ENCODE measurements at places on chromosomes 11 and 22.
A peak's percentile ranks its signal among the peaks of the same experiment; 100 is the strongest.

DNA sequence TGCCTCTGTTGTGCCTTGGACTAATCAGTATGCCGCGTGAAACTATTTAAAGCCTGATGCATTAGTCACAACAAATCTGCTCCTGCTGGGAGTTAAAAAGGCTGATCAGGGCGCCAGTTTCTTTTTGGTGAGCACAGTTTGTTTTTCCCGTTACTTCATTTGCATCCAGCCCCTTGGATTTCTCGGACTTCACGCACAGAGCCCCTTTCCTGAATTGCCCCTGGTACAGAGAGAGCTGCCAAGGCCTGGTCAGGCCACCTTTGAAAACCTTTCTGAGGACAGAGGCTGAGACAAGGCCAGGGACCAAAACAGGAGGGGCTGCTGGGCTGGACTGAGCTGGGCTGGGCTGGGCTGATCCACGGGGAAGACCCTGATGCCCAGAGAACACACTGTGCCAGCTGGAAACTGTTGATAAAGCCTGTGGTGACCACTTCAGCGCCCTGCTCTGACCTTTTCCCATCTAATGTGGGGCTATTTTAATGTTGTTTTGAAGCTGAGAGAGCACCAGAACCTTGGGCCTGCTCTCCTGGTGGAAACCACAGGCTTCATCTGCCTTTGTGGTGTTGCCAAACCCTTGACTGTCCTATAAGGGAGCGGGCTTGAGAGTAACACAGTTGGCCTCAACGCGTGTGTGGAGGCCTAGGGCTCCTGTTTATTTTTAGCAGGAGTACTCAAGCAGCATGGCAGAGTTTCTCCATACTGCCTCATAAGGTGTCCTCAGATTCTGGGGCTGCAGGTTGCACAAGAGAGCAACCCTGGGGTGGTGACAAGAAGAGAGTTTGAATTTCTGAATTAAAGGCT lies 44.2 kb downstream of the NAV2 start:
- no peak for DNase-seq

GRCh38 chr22:19066531-19067271 lies 55.5 kb downstream of the DGCR2 start:
- no peak for DNase-seq

DNA sequence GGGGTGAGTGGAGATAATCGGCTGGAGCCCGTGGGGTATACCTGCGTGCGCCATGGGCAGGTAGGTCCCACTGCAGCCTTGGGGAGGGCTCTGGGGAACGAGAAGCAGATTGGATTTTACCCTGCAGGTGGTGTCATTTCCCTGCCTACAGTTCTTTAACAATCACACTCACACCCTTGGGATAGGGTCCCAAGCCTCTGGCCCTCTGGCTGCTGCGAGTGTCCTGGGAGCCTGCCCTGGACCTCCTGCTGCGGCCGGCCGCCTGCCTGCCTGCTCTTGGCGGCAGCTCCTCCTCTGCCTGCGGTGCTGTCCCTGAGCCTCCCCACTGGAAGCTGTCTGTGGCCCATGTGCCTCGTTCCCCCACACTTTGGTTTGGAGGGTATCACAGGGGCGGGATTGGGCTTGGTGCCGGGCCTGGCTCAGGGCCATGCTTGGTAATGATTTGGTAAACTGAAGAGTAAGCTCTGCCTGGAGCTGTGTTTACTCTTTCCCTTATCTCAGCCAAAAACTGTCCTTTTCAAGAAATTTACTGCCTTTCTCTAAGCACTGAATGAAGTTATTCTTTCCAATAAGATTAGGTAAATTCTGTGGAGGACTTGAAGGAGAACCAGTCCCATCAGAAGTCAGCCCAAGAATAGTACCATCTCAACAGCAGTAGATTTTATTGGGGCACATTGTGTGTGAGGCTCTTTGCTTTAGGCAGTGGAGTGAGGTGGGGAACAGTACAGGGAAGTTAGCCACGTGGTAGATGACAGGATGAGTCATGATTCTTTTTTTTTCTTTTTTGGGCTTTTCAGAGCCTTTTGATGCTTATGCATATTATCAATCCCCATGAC lies 53.7 kb downstream of the TBC1D22A start:
- peak; percentile 34 for DNase-seq

- DNase-seq, result no peak
These were observed 25.0 kb upstream of the GAL start for GRCh38 chr11:68659158-68659921.

DNA sequence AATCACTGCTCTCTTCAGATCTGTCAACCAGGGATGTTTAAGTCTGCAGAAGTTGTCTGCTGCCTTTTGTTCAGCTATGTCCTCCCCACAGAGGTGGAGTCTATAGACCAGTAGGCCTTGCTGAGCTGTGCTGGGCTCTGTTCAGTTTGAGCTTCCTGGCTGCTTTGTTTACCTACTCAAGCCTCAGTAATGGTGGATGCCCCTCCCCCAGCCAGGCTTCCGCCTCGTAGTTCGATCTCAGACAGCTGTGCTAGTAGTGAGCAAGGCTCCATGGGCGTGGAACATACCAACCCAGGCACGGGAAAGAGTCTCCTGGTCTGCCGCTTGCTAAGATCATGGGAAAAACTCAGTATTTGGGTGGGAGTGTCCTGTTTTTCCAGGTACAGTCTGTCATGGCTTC lies 27.6 kb upstream of the CASP12 start:
- DNase-seq, result no peak

GRCh38 chr11:125167954-125168835 lies 3.6 kb downstream of the PKNOX2 start:
- peak; percentile 48 for DNase-seq

- no peak for DNase-seq
These were observed 3.8 kb downstream of the NADSYN1 start for GRCh38 chr11:71456831-71457230.

- no peak for DNase-seq
These were observed 493.5 kb downstream of the DLG2 start for GRCh38 chr11:85133636-85134035.

DNA sequence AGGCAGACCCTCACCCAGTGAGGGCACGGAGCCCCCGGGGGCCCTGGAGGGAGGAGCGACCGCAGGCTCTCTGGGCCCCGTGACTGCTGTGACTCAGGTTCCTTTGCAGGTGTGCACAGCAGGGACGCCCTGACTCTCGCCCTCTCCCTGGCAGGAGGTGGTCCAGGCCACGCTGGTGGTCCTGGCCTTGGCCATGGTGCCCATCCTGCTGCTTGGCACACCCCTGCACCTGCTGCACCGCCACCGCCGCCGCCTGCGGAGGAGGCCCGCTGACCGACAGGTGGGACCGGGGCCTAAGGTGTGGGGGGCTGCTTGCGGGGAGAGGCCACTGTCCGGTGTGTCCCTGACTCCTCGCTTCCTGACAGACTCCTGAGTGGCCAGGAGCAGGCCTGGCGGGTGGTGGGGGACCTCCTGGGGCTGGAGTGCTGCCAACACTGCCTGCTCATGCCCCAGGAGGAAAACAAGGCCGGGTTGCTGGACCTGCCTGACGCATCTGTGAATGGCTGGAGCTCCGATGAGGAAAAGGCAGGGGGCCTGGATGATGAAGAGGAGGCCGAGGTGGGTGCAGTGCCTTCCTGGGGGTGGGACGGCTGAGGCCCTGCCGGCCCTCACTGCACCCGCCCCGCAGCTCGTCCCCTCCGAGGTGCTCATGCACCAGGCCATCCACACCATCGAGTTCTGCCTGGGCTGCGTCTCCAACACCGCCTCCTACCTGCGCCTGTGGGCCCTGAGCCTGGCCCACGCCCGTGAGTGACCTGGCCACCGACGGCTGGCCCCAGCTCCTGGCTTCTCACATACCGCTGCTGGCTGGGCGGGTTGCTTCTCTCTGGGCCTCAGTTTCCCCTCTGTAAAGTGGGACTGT lies 10.9 kb downstream of the TCIRG1 start:
- no peak for DNase-seq

DNA sequence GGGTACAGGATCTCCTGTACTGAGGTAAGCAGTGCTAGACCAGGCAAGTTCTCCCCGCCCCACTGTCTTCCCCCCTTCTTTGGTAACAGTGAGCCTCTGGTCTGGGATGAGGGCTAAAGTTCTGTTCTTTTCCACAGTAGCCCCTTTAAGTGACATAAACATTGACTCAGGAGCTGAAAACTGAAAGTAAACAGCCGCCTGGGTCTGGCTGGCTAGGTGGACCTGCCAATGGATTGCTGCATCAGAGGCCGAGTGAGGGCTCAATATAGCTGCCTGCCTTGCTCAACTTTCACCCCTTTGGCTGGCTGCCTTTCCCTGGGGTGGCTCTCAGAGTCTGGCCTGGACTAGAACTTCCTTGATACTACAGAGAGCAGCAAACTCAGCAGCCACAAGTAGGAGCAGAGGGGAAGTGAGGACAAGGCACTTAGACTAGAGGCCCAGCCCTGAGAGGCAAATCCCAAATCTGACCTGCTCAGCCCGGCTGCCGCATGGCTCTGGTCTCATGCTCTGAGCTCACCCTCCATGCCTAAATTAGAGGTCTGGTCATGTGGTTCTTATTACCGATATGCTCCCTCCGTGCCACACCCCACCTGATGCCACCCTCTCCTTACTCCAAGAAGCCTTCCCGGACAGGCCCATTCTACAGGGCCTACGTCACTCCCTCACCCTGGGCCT lies 9.6 kb upstream of the UCP3 start:
- peak; percentile 41 for DNase-seq

All from NB4 (cell line).